COR-L47 (cell line): ENCODE measurements at places on chromosomes 1 and 21.

DNA sequence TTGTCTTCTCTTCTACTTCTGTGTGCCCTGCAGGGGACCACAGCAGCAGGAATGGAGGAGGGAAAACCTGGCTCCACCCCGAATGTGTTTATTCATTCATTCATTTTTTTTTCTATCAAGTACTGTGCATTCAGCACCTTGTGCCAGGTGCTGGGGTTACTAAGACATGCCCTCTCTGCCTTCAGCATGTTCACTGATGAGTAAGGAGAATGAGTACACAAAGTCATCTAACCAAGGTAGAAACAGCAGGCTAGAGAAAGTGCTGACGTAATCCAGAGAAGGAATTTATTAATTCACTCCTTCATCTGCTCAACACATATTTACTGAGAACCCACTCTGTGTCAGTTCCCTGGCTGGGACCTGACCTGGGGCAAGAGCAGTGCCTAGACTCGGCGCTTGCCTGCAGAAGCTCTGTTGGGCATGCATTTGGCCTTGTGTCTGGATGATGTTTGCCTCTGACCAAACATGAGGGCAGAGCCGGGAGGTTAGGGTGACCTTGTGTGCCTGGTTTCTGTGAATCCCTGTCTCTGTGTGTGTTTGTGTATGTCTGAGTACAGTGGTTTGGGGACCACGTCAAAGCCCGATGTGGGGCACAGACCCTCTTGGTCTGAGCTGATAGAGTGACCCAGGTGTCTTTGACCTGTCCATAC lies 3.3 kb upstream of the MYOG start:
- DNase-seq = no peak

GRCh38 chr1:26021647-26022403 lies at the start of gene EXTL1:
EXTL1 (plus strand) TSS chr1:26021775; CDS start chr1:26022647, 872 bp downstream.
- no peak for DNase-seq

DNA sequence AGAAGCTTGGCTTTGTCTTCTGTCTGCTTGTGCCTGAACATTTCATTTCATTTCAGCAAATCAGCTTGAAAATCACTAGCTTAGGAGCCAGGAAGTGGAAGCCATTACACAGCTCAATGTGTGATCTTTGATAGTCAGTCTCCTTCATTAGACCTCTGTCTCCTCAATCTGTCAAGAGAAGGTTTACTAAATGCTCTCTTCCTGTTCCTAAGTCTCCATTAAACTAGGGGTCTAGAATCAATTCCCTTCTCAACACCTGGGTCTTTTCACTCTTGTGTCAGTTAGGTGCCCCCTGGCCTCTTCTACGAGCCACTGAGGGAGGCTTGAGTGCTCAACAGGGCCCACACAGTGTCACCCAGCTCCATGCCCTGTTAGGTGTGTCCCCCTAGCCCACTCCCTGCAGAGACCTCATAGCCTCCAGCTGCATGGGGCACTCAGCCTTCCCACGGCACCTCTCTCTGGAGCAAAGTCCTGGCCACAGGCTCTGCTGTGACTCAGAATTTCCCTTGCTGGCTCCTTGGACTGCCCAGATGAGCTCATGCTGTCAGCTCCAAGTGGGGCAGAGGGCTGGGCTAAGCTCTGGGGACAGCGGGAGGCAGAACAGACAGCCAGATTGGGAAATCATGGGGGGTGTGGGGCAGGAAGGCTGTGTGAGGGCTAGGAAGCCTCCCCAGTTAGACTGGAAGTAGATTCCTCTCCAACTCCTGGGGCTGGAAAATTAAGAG lies 115.7 kb upstream of the IPO9 start:
- DNase-seq = no peak

DNA sequence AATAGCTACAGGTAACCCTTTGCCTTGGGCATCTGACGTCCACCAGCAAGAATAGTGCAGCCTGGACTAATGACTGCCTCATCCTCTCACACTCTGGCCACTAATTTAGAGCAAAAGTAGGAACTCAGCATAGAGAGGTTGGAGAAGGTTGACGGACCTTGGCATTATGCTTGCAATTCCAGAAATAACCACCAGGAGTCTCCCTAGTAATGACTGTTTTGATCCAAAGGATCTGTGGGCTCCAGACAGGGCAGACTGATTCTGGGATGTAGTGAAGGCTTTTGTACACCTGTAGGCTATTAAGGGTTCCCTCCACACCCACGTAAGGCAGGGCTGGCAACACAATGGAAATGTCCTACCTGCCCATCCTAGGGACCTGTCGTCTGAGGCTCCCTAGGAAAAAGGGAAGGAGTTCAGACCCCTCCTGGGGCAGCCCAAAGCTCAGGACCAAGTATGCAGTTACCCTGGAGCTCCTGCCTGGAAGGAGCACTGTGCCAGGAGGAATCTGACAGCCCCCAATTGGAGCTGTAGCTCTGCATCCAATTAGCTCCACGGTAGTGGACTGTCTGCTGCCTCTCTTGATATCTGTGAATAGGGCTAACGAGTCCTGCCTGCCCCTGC lies 91.0 kb upstream of the TMEM51 start:
- DNase-seq = no peak

- DNase-seq = no peak
These were observed 43.8 kb upstream of the MACF1 start for GRCh38 chr1:39160703-39161102.

DNA sequence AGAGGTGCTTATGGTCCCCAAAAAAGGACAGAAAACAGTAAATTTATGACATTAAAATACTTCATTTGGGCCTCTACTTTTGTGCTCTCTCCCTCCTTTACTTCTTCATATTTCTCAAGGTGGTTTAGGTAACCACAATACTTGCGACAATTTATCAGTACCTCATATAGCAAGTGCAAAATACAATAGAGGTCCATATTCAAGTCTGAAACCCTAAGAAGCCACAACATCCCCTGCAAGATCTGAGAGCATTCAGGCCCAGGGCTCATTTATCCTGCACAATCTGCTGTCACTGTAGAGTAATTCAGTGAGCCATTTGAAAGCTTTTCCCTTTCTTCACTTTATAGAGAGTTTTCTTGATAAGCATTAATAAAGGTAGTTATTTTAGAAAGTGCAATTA lies 24.2 kb upstream of the ATP6V1G3 start:
- DNase-seq = no peak

DNA sequence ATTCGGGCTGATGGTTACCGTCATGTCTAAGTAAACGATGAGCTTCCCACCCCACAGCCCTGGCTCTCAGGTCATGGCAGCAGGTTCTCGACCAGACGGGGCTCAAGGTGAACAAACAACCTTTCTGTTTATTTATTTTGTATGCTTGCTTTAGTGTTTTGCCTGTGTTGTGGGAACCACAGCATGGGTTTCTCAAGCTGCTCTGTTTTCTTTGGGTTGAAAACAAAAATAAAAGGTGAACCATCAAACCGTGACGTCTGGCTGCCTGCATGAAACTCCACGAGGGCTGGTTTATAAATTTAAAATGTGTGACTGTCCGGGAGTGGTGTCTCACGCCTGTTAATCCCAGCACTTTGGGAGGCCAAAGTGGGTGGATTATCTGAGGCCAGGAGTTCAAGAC lies 28.0 kb downstream of the TMEM51 start:
- DNase-seq = no peak

GRCh38 chr1:11013160-11013531 lies 692 bp downstream of the TARDBP start:
- DNase-seq = no peak

DNA sequence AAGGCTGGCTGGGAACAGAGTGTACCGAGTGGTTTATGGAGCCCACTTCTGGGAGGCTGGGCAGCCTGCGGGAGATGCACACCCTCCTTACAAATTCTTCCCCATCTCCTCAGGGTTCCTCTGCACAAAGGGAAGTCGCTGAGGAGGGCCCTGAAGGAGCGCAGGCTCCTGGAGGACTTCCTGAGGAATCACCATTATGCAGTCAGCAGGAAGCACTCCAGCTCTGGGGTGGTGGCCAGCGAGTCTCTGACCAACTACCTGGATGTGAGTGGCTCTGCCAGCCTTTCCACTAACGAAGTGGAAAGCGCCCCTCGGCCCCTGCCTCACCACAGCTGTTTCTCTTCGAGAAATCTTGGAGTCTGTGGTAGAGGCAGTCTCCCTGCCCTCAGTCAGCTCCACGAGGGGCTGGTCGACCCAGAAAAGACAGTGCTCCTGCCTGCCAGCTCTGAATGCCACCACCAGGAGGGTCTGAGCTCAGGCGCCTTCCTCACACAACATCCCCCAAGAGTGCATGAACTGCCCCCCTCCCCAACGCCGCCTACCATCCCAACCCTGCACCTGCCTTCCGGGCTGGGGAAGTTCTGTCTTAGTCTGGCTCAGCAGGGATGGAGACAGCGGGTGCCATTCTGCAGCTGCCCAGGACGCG lies 31.8 kb downstream of the PROK1 start:
- DNase-seq = peak; percentile 49

GRCh38 chr1:29256394-29256793 lies 20.1 kb downstream of the PTPRU start:
- no peak for DNase-seq

GRCh38 chr1:92858564-92859399 lies 26.9 kb downstream of the RPL5 start:
- peak; percentile 85 for DNase-seq

DNA sequence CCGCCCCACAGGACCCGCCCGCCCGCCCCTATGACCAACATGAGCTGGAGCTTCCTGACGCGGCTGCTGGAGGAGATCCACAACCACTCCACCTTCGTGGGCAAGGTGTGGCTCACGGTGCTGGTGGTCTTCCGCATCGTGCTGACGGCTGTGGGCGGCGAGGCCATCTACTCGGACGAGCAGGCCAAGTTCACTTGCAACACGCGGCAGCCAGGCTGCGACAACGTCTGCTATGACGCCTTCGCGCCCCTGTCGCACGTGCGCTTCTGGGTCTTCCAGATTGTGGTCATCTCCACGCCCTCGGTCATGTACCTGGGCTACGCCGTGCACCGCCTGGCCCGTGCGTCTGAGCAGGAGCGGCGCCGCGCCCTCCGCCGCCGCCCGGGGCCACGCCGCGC lies 7.9 kb upstream of the IBA57 start:
- no peak for DNase-seq

DNA sequence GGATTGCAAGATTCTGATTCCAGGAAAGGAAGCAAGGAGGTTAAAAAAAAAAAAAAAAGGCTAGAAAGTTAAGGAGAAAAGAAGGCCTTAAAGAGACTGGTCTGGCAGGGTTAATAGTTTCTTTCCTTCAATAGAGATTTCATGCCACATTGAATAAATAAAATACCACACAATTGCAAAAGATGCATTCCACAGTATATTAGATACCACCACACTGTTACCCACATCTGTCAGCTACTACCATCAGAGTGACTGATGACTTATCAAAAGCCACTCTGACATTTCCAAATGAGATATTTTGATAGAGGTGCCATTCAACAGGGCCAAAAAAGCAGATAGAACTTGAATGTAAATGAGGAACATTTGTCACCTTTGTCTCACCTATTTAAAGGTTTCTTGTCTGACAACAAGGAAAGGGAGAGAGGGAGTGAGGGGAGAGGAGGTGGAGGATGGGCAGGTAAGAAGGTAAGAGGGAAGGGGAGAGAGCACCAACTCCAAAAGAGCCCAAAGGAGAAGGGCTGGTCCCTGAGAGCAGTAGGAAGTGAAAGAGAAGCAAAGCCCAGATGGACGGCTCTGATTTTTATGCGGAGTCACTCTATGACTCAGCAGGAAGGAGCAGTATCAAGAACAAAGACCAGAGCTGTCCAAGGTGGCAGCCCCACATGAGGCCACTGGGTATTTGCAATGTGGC lies 38.3 kb downstream of the LRRN2 start:
- no peak for DNase-seq

GRCh38 chr21:41950941-41951351 lies 2.9 kb downstream of the C2CD2 start:
- DNase-seq = no peak

GRCh38 chr1:162206300-162206699 lies 136.8 kb downstream of the NOS1AP start:
- DNase-seq = no peak

GRCh38 chr1:28296401-28297261 lies 32.2 kb upstream of the MED18 start:
- DNase-seq = no peak

DNA sequence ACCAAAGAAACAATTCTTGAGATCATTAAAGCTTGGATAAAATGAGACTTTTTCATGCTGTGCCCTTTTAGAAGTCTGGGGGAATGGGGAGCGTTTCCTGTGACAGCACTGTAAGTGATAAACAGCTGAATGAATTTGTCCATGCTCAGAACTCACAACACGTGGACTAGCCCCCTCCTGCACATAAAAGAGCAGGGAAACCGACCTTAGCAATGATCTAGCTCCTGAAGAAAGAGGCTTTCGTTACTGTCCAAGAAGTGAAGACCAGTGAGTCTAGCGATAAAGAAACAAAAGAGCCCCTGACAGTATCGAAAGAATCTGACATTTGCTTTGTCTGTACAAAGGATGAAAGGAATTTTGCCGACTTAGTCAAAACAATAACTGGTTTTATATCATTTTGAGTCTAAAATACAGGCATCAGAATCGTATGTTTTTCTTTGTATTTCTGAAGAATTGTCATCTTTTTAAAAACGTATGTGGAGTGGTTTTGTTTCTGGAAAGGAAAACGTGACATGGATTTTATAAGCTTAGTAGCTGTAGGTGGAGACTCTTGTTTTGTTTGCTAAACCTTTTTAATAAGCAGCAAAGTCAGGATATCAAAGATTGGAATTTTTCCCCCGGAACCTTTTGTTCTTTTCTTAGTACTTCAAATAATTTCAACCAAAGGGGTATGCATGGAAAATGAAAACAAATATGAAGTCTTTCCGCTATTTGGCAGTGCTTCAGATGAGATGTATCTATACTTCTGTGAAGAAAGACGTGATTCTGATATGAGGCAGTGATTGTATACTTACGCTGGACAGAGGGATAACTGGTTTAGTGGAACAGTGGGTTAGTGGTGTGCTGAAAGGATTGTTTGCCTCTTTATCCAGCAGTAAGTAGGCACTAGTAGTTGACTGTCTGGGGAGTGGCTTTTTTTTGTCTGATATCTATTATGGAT lies 61.0 kb downstream of the MAST2 start:
- no peak for DNase-seq

- DNase-seq = no peak
These were observed 2.5 kb upstream of the GBP4 start for GRCh38 chr1:89201106-89201794.

DNA sequence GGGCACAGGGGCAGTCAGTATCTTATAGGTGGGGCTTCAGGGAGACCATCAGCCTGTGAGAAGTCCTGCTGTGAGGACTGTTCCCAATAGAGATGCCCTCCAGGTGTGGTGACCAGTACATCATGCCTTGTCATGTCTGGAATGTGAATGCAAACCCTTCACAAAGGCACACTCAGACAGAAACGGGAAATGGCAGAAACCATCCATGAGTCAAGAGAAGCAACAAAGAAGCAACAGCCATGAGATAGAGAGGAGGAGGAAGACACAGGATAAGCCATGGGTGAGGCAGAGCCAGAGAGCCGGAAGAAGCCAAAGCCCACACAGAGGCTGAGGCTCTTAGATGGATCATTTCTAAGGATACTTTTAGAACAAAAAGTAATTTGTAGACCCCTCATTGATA lies 20.1 kb upstream of the ZP4 start:
- no peak for DNase-seq

GRCh38 chr21:26732432-26733221 lies 112.6 kb downstream of the ADAMTS1 start:
- DNase-seq = no peak

GRCh38 chr1:163048869-163049268 lies 20.3 kb upstream of the RGS4 start:
- DNase-seq = no peak
